Activated CD8-positive, alpha-beta memory T cell treated with anti-CD3 and anti-CD28 coated beads for 1 hour (primary cell): ENCODE measurements at places on chromosomes 5 and 9.

GRCh38 chr5:6389397-6389796 is 11.1 kb upstream of the MED10 start:
- no peak for DNase-seq

- no peak for DNase-seq
These were observed 303.8 kb downstream of the EDIL3 start for GRCh38 chr5:84080908-84081307.

DNA sequence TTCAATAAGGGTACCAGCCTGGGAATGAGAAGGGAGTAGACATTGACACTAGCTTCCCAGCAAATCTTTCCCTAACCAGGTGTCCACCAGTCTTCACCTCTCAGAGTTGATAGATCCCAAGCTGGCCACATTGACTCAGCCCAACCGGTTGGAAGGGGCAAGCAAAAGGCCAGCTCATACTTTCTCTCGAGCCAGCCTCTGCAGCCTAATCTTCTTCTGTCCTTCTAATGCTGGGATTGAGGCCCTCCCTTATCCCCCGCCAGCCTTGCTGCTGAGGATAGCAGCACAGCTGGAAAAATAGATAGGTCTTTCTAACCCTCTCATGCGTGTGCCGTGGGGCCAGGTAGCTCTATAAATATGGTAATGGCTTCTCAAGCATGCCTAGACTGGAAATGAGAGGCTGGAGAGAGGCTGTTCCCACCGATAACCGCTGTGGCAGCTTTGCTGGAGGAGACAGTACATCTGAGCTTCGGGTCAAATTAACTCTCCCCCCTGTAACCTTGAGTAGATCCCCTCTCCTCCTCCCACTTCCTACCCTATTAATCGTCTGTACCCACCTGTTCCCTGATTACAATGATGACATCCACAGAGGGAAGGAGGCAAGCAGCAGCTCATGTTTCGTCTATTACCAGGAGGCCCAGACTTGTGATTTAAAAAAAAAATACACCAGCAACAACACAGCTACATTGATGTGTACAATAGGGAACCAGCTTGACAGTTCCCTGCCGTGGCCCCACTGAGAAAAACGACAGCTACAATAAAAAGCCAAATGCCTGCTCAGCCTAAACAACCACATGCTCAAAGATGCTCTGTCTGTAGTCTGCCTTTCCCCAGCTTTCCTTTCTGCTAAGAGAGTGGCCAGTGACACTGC is 219.9 kb upstream of the BRINP1 start:
- DNase-seq: no peak

DNA sequence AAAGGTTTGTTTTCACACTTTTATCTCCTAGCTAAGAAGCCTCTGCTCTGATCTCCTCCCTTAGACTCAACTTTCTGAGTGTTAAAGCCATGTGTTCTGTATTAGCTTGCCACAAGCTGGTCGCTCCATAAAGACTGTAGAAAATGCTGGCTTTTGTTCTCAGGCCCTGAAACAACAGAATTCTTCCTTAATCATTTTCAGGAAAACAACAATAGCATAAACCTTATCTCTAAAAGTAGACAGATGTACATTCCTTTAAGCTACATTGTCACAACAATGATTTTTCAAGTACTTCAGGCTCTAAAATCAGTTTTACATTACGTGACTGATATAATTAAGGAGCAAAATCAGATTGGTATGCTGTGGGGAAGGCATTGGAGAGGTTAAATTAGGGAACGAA is 41.9 kb downstream of the VCAN start:
- DNase-seq: no peak

DNA sequence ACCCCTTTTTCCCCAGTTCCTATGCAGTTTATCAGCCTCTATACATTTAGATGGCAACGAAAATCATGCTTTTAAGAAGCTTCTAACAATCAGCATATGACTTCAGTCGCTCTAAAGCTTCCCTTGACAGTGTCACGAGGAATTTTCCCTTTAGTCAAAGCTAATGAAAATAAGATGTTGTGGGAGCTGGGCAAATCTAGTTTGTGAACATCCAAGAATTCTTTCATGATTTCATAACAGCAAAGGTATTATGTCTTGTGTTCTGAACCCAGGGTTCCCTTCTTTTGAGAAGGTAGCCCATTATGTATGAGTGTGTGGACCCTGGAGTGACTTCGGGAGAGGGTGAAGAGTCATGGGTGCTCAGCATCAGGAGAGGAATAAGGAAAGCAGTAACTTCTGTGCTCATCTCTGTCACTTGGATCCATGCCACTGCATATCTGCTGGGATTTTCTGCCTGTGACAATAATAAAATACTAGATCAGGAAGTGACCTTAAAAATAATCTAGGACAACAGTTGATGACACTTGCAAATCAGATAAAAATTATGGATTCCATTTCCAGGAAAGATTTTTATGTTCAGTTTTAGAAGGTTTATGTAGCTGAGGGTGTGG is 102.4 kb downstream of the PCSK1 start:
- no peak for DNase-seq
